ENCODE measurements at places on chromosomes 2 and 18.

- no peak for DNase-seq
These were observed 12.9 kb upstream of the MAPRE3 start for GRCh38 chr2:26957534-26957933.

- no peak for DNase-seq
These were observed 34.2 kb upstream of the MLPH start for GRCh38 chr2:237452861-237453260.

DNA sequence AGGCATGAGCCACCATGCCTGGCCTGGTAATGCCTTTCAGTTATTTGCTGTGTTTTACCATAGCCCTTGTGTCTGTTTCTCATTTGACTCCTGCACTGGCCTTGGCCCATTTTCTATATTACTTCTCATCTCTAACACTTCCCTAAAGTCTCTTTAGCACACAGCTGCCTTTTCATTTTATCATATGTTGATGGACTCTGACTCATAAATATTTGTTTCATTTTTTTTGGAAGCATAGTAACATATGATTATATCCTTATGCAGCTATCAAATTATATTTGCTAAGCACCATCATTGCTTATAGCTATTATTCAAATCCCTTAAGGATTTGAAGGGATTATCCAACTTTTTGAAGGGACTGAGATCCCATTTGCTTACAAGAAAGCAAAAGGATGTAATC lies 320.3 kb downstream of the GPD2 start:
- no peak for DNase-seq

DNA sequence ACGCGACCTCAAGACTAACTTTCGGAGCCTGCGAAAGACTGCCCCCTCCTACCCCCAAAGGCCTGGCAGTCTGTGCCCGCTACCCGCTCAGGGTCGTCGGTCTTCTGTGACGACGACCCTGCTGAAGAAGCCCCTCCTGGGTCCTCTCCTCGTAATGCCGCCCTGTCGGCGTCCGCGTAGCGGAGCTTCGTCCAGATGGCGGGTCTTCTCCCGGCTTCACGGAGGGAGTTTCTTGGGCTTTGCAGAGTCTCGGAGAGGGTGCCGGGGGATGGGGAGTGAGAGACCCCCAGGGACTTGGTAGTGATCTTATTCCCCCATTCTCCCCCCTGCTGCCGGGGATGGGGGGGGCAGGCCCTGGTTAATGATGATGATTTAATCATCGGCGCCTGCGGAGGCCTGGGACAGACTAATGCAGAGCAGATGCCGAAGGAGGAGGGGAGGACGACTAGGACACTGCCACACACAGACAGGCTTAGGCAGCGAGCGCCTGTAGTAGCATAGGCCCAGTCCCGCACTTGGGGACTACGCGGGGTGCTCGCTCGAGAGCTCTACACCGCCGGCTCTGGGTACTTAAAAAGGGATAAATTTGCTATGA lies 528 bp upstream of the PCGF1 start:
- DNase-seq, result no peak

GRCh38 chr2:179338681-179339080 lies 74.0 kb upstream of the SESTD1 start:
- no peak for DNase-seq

GRCh38 chr18:6327485-6327884 lies 87.2 kb downstream of the L3MBTL4 start:
- DNase-seq, result no peak

DNA sequence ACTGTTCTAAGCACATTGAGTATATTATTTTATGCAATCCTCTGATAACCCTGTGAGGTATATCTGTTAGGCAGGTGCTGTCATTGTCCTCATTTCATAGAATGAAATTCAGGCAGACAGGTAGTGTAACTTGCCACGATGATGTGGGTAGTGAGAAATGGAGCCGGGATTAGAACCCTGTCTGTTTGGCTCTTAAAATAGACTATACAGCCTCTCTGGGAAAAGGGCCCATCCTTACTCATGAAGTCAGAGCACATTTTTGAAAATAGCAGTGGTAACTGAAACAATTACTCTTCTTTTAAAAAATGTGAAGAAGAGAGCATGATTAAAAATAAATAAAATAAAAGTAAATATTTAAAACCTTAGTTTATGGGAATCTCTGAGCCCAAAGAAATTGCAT lies 23.0 kb downstream of the FAM171B start:
- DNase-seq, result no peak

DNA sequence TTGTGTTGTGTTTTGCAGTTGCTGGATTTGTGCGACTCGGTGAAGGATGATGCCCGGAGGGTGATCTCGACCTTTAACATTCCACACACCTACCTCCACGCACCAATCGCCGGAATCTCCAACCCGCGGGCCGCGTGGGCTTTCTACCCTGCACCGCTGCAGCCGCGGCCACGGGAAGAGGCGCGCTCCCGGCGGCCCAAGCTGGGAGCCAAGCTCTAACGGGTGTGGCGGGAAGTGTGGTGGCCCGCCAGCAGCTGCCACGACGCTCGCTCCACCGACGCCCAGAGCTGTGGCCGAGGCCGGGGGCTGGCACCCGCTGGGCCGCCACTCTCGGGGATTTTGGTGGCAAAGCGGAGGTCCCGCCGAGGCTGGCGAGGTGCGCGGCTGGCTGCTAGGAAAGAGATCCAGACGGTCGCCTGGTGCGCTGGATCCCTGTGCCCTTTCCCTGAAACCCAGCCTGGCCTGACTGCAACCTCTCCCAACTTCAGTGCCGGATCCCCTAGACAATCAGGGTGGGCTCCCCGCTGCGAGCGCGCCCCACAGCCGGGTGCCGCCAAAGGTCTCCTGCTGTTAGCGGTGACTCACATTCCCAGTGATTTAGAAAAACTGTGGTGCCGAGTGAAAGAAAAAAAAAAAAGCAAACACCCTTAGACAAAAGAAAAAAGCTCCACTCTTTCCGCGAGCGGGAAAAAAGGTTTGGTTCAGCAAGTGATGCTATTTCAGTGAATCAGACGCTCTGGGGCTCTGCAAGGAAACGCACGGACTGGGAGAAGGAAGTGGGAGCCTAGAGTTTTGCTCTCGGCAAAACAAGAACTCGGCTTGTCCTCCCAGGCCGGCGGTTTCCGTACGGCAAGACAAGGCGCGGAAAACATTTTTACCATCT lies 2.9 kb upstream of the BCL2L11 start:
- peak; percentile 47 for DNase-seq

DNA sequence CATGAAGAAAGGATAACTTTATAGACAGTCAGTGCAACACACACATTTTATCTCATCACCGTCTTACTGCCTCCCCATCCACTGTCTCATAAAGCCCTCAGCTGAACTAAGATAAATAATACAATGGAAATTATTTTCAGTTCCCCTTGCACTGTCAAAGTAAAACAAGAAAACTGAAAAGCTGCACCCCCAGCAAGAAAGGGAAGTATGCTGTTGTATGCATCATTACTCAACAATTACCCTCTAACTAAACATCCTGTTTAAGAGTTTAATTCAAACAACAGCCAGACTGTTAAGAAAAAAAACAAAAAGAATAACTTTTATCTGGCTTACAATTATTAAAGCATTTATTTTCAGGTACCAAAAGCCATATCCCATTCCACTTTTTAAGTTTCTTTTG lies 25.0 kb downstream of the MPPE1 start:
- DNase-seq, result no peak

DNA sequence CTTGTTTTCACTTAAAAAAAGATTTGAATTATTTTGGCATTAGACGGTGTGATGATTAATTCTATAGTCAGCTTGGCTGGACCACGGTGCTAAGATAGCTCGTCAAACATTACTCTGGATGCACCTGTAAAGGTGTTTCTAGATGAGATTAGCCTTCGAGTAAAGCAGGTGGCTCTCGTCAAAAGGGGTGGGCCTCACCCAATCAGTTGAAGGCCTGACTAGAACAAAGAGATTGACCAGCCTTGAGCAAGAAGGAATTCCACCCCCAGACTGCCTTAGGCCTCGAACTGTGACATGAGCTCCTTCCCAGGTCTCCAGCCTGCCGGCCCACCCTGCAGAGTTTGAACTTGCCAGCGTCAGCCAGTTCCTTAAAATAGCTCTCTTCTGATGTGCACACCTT lies 73.4 kb downstream of the TWIST2 start:
- no peak for DNase-seq

GRCh38 chr18:65175681-65176080 lies 575.1 kb upstream of the CDH7 start:
- no peak for DNase-seq

DNA sequence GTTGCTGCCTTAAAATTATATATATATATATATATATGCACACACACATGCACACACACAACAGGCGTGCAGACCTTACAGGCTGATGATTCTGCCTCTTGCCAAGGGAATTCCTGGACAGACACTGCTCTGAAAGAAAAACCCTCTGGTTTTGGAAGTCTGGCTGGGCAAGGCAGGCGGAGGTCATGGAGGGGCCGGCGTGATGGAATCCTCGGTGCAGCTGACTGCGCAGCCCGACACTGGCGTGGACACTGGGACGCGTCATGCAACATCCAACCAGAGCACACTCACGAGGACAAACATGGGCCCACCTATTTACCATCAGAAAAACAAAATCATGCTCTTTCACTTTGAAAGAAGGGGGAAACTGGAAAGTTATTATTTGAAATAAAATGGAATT lies 235.3 kb downstream of the ZNF516 start:
- no peak for DNase-seq

DNA sequence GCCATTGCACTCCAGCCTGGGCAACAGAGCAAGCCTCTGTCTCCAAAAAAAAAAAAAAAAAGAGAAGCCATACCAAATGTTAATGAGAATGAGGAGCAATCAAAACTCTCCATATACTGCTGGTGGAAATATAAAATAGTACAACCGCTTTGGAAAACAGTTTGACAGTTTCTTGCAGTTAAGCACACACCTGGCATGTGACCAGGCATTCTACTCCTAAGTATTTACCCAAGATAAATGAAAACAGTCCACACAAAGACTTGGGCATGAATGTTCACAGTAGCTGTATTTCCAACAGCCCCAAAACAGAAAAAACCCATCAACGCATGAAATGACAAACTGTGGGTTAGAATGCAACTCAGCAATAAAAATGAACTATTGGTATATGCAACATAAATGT lies 76.0 kb upstream of the ST8SIA5 start:
- no peak for DNase-seq

DNA sequence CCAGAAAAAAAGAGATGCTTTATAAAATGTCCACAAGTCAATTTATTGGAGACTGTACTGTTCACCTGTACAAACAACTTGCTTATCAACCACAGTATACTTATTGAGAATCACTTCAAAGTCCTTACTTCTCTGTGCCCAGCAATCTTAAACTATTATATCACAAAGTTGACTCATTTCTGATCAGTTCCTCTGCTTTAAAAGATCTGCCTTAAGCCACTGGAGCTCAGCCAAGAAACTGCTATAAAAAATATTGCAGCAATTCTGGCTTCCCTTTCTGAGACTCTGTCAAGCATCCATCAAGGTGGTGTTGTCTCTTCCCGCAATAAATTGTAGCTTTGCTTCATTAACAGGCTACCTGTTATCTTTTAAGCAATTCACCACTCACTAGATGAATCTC lies 375.2 kb upstream of the SPHKAP start:
- DNase-seq, result no peak

GRCh38 chr2:136119717-136120675 lies 2.0 kb upstream of the CXCR4 start:
- DNase-seq, result no peak

DNA sequence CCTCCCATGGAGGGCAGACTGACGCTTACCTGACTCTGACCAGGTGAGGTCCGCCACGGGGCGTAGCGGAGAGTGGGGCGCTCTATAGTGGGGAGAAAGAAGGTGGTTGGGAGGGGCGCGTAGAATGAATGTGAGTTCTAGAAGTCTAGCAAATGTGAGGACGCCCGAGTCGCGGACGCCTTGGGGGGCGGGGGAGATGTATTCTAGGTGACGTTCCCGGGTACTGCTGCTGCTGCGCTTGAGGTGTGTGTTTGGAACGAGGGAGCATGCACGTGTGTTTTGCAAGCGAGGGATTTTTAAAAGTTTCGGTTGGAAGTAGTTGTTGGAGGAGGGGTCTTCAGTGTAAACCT lies 758 bp downstream of the RIF1 start:
- DNase-seq, result peak; percentile 45

DNA sequence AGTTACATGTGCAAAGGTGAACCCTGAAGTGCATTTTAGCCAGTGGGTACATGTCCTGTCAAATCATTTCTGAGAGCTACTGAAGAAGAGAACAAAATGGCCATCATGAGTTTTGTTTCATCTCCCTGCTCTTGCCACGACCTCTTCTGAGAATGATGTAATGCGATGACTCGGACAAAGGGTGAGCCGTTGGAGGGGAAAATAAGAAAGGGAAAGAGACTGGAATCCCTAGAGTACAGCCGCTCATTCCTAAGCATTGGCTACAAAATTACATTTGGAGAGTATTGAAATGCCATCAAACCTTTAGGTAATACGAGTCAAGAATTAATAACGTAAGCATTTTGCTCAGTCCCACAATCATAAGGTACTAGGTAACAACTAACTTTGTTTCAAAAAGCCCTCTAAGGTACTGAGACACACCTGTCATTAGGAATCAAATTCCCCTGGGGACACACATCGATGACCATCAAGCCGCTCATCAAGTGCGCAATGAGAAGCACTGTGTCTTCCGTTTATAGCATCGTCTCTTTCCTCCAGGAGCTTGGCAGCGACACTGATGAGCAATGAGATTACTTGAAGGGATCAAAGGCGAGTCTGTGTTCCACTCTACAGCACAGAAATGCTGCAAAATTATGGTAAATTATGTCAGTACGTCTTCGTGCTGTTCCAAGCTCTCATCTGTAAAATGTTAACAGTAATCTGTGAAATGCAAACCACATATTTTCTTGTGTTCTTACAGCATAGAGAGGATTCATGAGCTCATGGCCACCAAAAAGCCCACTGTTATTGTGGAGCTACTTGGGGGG lies 97.3 kb upstream of the PIEZO2 start:
- no peak for DNase-seq

- DNase-seq, result no peak
These were observed 31.9 kb downstream of the CNRIP1 start for GRCh38 chr2:68287580-68288441.

- no peak for DNase-seq
These were observed 54.8 kb downstream of the CAVIN2 start for GRCh38 chr2:191791953-191792560.

DNA sequence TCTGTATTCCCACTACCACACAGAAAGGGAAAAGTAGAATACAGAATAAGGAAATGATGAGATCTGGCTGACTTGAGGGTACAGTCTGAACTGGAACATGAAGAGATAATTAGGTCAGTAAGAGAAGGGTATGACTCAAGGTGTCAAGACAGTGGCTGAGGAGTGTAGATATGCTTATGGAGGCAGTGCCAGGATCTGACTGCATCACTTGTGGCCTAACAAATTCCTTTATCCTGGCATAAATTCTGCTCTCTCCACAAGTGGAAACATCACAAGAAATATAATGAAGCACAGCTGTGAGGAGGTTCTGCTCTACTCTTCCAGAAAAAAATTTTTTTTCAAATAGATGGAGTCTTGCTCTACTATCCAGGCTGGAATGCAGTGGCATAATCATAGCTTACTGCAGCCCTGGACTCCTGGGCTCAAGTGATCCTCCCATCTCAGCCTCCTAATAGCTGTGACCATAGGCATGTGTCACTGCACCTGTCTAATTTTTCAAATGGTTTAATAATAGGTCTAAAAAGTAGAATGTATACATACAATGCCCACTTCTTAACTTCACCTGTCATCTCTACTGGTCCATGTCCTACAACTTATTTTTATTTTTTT lies 85.3 kb downstream of the C2orf74 start:
- no peak for DNase-seq

Data from ureter (tissue), 1 donor.